ENCODE measurements at places on chromosomes 13 and 19.

- no peak for DNase-seq
These were observed 43.4 kb downstream of the DHRS12 start for GRCh38 chr13:51760592-51760991.

DNA sequence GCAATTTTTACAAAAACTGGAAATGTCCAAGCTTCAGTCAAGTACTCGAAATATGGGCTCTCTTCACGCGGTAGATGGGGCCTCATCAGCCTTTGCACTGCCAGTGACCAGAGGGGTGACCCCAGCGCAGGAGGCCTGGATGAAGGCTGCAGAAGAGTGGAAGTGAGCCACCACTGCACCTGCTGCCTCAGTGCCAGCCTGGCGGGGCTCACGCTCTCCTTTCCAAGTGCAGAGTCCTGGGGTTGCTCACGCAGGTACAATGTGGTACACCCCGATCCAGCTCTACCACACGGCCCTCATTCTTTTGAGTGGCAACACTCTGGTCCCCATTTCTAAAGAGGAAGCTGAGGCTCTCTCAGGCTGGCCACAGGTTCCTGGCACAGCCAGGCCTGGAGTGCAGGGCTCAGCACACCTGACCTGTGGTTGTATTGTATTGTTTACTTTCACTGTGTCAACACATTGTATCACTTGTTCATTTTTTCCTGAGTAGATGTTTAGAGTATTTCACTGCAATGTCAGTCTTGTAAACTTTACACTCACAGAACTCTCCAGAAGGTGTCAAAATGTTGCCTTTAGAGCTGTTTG is 97.3 kb upstream of the SOX1 start:
- no peak for DNase-seq

DNA sequence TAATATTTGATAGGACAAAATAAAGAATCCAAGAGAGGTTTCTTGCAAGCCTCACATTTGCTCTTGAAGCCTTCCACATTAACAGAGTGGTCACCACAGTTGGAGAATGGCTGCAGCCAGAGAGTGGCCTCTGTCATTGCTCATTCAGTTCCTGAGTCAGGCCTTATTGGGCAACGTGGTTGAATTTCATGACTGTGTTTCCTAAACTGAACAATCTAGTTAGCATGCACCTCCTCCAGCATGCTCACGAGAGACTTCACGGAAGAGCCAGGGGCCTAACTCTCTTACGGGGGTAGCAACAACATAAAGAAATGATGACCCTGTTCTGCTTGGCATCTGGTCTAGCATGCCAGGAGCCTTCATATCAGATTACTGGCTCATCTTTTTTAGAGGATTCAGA is 9.6 kb upstream of the UBL3 start:
- no peak for DNase-seq

DNA sequence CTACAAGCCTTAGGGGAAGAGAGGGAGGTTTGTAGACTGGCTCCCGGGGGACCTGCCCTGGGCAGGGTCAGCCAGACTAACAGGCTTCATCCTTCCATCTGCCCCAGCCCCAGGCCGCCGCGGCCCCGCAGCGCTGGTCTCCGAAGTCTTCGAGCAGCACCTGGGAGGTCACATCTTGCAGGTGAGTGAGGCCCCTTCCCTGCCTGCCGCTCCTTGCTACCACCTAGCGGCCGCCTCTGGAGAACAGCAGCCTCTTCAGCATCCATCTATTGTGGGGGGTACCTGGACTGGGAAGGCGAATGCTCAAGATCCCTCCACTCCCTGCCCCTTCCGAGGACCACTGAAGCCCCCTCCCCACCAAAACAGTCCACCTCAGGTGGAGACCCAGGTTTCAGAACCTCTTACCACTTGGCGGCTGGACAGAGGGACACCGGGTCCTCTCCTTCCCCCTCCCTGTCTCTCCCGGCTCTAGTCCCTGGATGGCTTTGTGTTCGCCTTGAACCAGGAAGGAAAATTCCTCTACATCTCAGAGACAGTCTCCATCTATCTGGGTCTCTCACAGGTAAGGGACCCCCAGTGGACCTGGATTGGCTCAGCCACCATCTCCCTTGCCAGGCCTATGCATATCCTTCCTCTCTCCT is 12.7 kb downstream of the NPAS1 start:
- DNase-seq: no peak

GRCh38 chr13:76225815-76226489 is 589.8 kb downstream of the LMO7 start:
- peak; percentile 78 for DNase-seq

Data from SHP77 (cell line).